ENCODE measurements at places on chromosomes 7 and 10.

- DNase-seq, result no peak
Measured at GRCh38 chr7:85972504-85973141, 671.1 kb upstream of the GRM3 start.

DNA sequence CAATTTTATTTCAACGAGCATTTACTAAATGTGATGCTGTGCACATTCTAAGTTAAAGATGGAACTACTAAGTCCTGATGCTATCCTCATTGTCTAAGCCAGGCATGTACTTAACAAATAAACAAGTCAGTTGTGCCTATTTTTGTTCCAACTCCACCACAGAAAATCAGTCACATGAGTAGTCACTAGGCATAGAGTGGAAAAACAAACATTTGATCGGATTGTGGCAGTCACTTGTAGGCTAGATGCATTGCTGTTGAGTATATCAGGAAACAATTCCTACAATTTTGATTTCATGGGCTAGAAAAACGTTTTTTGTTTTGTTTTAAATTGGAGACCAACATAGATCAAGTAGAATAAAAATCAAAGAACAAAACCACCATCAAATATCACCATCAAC is 177.6 kb upstream of the SLC25A13 start:
- DNase-seq, result no peak

DNA sequence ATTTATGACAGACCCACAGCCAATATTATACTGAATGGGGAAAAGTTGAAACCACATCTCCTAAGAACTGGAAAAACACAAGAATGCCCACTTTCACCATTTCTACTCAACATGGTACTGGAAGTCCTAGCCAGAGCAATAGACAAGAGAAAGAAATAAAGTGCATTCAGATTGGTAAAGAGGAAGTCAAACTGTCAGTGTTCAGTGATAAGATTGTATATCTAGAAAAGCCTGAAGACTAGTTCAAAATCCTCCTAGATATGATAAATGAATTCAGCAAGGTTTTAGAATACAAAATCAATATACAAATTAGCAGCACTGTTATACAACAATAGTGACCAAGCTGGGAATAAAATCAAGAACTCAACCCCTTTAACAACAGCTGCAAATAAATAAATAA is 6.9 kb upstream of the ZNF138 start:
- no peak for DNase-seq

DNA sequence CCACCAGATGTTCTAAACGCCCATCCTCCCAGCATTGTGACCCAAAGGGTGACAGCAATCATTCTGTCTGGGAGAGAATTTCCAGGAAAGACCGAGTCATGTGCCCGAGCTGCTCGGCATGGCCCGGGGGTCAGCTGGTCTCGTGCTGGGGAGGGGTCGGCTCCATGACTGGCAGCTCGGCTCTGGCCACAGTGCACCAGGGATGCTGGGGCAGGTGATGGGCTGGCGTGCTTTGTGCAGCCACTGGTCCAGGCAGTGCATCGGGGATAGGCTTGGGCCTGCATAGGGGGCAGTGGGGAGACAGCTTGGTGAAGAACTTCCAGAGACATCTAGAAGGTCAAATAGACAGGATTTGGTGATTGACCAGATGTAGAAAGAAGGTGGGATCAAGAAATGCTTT is 39.2 kb upstream of the PSMG3 start:
- no peak for DNase-seq

- DNase-seq, result no peak
Measured at GRCh38 chr10:10047426-10047825, 970.2 kb upstream of the CELF2 start.

GRCh38 chr10:44725404-44725803 is 185.7 kb upstream of the TMEM72 start:
- DNase-seq, result no peak

- no peak for DNase-seq
Measured at GRCh38 chr10:125018576-125019143, 76.7 kb downstream of the ZRANB1 start.

- DNase-seq, result no peak
Measured at GRCh38 chr10:80462299-80462980, 8.3 kb downstream of the TSPAN14 start.

DNA sequence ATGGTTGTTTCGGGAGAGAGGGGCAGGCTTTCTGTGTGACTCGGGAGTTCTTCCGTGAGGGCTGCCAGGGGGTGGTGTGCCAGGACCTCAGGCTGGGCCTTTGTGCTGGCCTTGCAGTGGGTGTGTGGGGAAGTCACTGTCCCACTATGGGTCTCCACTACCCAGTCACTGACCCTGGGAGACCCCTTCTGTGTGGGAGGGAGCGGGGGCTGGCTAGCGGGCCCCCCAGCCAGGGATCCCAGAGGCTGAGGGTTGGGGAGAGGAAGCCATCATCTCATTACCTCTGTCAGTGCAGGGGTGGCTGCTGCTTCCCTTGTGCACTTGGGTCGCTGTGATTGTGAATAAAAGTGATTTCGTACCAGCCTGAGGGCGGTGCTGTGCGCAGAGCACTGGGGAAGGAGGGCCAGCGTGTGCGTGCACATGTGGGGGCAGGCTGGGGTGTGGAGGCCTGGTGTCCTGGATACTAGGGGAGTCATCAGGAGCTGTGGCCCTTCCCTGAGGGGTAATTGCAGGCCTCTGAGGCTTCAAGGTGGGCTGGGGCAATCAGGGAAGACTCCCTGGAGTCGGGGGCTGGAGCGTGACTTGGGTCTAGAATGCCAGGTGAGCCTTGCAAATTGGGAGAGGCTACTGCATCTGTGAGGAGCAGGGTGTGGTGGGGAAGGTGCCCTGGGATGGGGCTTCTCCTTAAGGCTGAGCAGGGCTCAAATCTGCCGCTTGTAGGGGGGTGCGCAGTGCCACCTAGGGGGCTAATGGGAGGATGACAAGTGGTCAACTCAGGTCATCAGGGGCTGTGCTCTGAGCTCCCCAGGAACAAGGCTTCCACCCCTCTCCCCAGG is 98.9 kb downstream of the NEURL1 start:
- no peak for DNase-seq

GRCh38 chr10:89565180-89565579 is 29.8 kb upstream of the SLC16A12 start:
- DNase-seq, result no peak

GRCh38 chr7:92847305-92847704 is 10.9 kb upstream of the CDK6 start:
- no peak for DNase-seq

DNA sequence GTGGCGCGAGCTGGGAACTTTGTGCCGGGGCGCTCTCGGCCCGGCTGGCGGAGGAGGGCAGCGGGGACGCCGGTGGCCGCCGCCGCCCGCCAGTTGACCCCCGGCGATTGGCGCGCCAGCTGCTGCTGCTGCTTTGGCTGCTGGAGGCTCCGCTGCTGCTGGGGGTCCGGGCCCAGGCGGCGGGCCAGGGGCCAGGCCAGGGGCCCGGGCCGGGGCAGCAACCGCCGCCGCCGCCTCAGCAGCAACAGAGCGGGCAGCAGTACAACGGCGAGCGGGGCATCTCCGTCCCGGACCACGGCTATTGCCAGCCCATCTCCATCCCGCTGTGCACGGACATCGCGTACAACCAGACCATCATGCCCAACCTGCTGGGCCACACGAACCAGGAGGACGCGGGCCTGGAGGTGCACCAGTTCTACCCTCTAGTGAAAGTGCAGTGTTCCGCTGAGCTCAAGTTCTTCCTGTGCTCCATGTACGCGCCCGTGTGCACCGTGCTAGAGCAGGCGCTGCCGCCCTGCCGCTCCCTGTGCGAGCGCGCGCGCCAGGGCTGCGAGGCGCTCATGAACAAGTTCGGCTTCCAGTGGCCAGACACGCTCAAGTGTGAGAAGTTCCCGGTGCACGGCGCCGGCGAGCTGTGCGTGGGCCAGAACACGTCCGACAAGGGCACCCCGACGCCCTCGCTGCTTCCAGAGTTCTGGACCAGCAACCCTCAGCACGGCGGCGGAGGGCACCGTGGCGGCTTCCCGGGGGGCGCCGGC is 870 bp downstream of the FZD1 start:
- no peak for DNase-seq

DNA sequence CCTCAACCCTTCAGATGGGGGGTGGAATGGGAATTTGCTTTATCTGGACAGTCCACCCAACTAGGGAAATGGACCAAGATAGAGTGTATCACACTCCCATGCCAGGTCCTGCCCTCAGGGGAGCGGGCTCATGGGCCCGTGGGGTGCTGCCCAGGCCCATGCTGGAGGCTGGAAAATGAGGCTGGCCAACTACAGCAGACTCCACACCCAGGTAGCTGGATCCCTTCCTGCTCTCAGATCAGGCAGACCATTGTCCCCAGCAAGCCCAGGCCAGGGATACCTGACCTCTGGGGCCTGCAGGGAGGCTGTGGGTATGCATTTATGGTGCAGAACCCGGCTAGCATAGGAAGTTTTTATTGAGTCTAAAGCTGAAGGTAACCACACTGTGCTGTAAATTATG is 162.4 kb downstream of the TCERG1L start:
- no peak for DNase-seq

GRCh38 chr10:7960108-7960507 is 94.4 kb upstream of the GATA3 start:
- DNase-seq, result no peak

DNA sequence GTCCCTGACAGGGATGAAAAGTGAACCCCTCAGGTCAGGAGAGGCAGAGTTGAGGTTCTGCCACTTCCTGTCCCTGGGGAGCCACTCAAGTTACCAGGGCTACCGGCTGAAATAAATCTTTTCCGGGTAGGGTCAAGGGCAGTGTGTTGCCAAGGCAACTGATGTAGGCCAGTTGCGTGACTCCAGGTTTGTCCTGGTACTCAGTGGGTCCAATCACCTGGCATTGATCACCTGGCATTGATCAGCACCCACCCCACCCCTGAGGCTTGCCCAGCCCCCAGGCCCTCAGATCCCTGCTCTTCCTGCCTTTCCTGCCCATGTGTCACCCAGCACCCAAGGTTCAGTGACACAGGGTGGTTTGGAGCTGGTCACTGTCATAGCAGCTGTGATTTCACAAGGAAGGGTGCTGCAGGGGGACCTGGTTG is 5.9 kb downstream of the SAP25 start:
- DNase-seq, result no peak

DNA sequence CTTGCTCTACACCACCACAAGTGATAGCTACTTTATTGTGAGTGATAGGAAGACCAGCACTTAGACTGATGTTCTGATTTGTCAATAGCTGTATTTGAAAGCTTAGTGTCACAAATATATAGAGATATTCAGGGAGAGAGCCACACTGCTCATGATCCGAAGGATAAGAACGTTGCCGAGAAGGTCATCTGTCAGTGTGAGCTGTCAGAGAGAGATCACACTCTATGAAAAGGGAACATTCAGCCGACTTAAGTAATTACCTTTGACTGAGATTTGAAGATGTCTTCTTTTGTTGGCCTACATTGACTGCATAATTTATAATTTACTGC is 322.6 kb downstream of the TFEC start:
- no peak for DNase-seq

DNA sequence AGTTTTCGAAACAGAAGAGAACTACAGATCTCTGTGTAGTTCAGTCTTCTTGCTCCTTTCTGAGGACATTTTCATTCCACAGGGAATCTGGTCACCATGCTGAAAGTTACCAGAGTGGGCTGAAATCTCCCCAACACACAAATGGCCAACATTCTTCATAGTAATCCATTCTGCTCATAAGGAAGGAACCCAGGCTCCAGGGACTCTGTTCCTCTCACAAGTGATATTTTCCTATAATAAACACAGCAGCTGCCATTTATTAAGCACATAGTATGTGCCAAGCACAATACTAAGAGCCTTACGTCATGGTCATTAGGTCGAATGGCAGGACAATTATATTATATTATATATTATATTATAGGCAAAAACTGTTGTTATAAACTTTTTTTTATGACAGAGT is 109.8 kb downstream of the RAB11FIP2 start:
- no peak for DNase-seq

- DNase-seq, result no peak
Measured at GRCh38 chr7:33654676-33655075, 250.7 kb upstream of the BMPER start.

DNA sequence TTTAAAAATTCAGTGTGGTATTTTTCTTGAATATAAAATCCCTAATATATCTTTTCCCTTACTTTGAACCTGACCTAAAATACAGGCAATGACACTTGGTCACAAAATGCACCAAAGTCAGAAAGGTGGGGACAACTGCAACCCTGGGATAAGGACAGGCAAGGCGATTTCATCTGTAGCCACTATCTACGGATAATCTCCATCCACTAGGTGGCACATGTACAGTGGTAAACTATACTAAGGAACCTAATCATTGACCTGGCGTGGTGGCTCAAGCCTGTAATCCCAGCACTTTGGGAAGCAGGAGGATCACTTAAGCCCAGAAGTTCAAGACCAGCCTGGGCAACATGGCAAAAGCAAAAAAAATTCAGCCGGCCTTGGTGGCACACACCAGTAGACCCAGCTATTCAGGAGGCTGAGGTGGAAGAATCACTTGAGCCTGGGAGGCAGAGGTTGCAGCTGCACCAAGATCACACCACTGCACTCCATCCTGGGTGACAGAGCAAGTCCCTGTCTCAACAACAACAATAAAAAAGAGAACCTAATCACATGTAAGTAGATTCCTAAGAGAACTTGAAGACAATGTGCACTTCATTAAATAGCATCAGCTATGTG is 98.9 kb downstream of the KMT2C start:
- peak; percentile 34 for DNase-seq

- no peak for DNase-seq
Measured at GRCh38 chr7:19107356-19108146, 9.9 kb downstream of the TWIST1 start.

DNA sequence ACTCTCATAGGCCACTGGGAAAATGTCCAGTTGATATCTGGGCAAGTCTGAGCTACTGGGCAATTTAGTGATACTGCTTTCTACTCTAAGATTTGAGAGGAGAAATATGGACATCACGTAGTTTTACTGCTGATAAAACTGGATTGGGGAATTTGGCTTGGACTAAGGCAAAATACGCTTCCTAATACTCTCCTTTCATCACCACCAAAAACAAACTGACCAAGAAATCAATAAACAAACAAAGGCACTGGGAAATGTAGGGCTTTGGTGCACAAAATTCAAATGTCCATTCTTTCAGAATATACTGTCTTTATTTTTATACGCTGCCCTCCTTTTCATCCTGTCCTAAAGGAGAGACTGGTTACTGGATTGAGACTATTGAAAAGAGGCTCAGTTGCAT is 145.1 kb upstream of the SP8 start:
- DNase-seq, result no peak

DNA sequence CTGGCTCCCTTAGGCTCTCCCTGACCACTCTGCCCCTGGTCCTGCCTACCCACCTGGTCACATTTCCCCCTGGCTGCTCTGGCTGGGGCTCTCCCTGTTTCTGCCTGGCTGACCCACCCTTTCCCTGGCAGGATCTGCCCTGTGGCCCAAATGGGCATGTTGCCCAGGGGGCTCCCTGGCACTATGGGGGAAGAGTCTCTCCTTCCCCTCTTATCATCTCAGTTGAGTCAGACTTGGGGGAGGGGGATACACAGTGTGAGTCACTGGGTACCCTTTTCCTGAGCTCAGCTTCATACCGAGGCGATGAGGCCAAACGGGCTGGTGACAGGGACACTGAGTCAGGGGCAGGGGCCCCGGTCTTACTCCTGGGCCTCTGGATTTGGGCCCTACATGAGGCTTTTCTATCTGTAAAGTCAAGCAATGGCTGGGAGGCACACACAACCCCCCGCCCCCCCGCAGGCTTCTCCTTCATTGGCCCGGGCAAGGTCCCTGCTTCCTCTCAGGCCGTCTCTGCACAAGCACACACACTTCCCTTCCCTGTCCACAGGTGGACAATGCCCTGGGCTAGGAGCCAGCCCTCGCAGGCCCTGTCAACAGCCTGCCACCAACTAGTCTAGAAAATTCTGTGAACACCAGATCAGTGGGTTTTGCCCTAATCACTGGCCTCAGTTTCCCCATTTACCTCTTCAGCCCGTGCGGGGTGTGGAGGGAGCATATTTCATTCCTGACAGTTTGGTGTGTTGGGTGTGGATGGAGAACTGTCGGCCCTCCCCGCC is 627 bp upstream of the FLNC start:
- no peak for DNase-seq

Data from naive thymus-derived CD4-positive, alpha-beta T cell (primary cell).